Eye (tissue), 1 donor: ENCODE measurements at places on chromosomes 11 and 22.

- peak; percentile 60 for DNase-seq
Observed at GRCh38 chr11:125304136-125304535, 139.6 kb downstream of the PKNOX2 start.

- no peak for DNase-seq
Observed at GRCh38 chr11:120660024-120660565, 148.5 kb downstream of the GRIK4 start.

GRCh38 chr22:45007391-45008185 is 2.2 kb downstream of the PHF21B start:
- peak; percentile 93 for DNase-seq

- no peak for DNase-seq
Observed at GRCh38 chr11:68498903-68499883, 38.6 kb downstream of the PPP6R3 start.

GRCh38 chr11:13883042-13883441 is 79.5 kb upstream of the SPON1 start:
- peak; percentile 26 for DNase-seq

GRCh38 chr22:47914481-47915097 is 1152.1 kb downstream of the TBC1D22A start:
- no peak for DNase-seq

- DNase-seq, result no peak
Observed at GRCh38 chr11:117841551-117842031, 17.0 kb upstream of the FXYD2 start.

- DNase-seq, result peak; percentile 56
Observed at GRCh38 chr11:19777377-19778102, 64.9 kb downstream of the NAV2 start.

DNA sequence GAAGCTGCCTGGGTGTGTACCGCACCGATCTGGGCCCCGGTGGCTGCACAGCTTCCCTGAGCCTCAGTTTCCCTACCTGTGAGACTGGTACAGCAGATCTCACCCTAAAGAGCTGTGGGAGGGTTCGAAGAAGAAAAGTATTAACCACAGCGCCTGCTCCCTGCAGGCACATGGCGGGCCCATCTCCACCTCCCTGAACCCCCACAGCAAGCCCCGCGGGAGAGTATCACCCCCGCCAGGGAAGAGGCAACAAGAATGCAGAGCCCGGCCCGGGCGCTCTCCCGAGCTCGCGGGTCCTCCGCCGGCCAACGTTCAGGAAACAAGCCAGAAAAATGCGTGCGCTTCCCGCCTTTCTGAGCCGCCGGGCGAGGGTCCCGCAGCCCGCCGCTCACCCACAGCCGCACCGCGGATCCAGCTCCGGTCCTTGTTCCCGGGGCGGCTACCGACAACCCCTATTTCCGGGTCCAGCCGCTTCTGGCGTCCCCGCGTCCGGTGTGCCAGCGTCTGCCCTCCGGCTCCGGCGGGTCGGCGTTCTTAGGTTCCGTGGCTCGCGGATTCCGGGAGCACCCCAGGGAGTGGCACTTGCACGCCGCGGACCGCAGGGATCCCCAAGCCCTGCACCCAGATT is at the start of gene TOP3B:
TSS of gene TOP3B (minus strand) at position 450 of the 628 bp plus-strand sequence. CDS start 7,078 bp downstream, outside the sequence.
- DNase-seq, result peak; percentile 91

DNA sequence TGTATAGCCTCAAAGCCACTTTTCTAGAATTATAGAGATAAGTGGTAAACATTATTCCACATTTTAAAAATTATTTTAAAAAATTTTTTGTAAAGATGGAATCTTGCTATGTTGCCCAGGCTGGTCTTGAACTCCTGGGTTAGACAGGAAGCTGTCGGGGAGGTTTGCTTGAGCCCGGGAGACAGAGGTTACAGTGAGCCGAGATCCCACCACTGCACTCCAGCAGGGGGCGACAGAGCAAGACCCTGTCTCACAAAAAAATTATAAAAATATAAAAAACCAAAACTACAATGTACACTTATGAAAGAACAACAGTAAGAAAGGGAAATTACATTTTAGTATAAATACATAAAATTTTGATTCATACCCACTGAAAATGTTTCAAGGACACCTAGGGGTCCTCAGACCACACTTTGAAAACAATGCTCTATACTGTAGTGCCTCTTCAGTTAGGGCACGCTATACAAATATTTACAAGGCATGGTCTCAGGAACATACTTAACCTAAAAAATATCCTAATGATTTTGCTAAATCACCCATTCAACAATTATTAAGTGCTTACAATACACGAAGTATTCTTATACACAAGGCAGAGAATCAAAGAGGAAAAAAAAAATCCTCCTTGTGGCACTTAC is 111.2 kb downstream of the MRTFA start:
- DNase-seq, result peak; percentile 70

GRCh38 chr11:121292495-121293287 is at the start of gene SC5D:
SC5D (plus strand) TSS chr11:121292771; CDS start chr11:121303376, 10,605 bp downstream.
- DNase-seq, result peak; percentile 96

DNA sequence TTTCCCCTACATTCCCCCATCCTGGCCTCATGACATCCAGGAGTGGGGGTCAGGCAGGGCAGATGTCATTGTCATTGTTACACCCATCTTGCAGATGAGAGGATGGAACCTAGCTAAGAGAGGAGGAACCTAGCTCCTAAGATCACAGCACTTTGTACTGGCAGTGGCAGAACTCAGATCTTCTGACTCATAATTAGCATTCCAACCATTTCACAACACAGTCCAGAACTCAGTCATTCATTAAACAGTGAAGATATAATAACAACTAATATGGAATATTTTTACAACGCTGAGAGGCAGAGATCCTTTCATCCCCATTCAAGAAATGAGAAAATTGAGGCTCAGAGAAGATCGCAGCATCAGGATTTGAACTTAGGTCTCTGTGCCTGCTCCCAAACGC is 127.8 kb downstream of the CHST1 start:
- DNase-seq, result no peak

- no peak for DNase-seq
Observed at GRCh38 chr11:112211536-112211935, 14.7 kb upstream of the PTS start.

DNA sequence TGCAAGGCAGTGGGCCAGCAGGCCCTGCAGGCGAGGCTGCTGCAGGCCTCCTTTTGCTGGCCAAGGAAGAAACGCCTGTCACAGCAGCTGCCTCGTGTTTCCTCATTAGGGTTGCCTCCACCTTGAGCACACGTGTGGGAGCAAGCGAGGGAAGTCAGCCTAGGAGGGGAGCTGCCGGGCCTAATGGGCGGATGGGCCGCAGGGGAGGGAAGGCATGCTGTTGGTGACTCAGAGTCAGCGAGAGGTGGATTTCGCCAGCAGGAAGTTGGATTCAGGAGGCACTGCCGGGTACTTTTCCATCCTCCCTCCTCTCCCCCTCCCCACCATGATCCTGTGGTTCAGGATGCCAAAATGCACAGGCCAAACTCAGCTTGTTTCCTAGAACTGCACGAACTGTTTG is 498.7 kb downstream of the METTL15 start:
- no peak for DNase-seq

DNA sequence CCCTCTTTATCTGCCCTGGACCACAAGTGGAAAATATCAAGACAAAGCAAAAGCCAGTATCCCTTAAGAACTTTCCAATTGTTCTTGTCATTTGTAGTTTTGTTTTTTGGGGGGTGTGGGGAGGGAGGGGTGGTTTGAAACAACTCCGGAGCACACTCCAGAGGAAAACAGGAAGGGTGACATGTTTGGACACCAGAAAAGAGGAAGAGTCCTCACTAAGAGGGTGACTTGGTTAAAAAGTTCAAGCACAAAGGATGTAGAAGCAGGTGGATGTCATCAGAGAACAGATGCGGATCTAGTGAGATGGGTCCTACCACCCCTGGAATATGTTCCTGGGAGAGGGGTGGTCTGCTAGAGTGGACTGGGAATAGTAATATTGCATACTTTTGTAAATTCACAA is 25.8 kb downstream of the ADAMTS8 start:
- DNase-seq, result no peak

DNA sequence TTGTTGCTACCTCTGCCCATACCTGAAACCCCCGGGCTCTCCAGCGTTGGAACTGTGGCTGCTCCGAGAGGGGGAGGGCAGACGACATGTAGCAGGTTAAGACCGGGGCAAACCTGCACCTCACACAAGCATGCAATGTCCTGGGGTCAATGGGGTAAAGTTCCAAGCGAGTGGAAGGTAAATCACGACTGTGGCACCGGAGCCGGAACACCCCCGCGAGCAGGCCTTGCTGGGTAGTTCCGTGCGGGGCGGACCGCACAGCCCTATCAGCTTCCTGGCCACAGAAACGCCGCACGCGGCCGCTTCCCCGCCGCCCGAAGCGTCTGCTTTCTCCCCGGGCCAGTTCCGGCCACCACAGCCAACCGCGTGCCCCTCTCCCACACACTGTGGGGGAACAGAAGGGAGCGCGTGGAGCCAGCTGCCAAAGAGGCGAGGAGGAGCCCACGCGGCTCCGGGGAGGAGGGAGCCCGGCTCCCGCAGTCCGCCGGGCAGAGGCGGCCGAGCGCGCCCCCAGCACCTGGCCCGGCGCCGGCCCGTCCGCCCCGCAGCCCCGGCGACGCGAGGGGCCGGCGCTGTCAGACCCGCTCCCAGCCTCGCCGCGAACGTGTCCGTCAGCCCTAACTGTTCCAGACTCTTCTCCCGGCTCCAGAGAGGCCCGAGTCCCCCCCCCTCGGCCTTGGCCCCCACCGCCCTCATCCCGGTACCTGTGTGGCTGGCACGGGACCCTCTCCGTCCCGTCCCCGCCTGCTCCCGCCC is 1.6 kb downstream of the SPTBN2 start:
- DNase-seq, result peak; percentile 70

GRCh38 chr22:28143961-28144745 is 225.1 kb upstream of the PITPNB start:
- no peak for DNase-seq

DNA sequence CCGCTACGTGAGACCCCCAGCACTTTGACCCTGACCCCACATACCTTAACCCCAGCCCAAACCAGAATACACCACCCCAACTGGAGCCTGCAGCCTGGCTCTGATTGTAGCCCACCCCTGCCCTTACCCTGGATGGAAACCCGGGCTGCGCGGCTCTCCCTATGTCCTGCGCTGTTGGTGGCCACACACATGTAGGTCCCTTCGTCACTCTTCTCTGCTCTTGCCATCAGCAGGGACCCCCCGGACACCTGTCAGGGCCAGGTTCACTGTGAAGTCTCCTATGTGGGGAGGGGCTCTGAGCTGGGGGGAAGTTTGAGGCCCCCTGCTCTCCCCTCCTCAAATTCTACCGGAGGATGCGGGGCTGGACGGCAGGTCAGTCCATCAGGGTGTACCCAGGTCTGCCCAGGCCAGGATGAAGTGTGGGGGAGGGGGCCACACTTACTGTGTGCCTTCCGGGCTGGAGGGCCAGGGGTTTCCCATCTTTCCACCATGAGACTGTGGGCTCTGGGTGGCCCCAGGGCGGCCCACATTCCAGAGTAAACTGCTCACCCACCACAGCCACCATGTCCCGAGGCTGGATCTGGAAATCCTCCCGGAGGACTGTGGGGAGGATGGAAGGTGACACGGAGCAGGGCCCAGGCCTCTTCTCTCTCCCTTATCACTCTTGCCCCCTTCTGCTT is 1.5 kb downstream of the ROBO4 start:
- DNase-seq, result no peak

GRCh38 chr22:22022255-22022840 is 39.8 kb upstream of the TOP3B start:
- no peak for DNase-seq

- no peak for DNase-seq
Observed at GRCh38 chr11:71562120-71562519, 3.2 kb upstream of the KRTAP5-10 start.

GRCh38 chr11:96187822-96188221 is 155.2 kb downstream of the MAML2 start:
- no peak for DNase-seq

- DNase-seq, result no peak
Observed at GRCh38 chr11:74345420-74345819, 34.0 kb upstream of the P4HA3 start.

DNA sequence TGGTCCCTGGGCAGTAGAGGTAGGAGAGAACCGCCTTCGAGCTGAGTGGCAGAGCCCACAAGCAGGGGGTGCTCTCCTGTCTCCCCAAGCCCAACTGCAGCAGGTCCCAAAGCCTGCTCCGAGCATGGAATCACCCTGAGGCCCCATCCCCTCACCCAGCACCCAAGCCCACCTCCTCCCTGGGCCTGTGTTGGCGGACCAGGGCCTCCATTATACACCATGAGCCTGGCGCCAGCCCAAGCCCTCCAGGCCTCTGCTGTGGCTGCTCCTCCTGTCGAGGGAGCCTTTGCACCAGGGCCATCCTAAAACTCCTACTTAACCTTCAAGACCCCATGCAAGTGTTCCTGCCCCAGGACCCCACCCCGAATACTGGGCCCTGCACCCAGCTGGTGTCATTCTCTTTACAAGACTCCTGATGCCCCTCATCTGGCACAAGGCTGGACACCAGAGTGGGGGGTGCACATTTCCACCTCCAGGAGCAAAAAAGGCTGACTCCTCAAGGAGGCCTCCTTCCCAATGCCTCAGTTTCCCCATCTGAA is 16.6 kb downstream of the GP1BB start:
- DNase-seq, result no peak

GRCh38 chr11:109486129-109486528 is 64.1 kb downstream of the C11orf87 start:
- DNase-seq, result no peak

- peak; percentile 43 for DNase-seq
Observed at GRCh38 chr22:50577987-50578775, at the start of gene CPT1B. CPT1B (minus strand) TSS chr22:50578427; CDS start chr22:50577915, 512 bp downstream.

DNA sequence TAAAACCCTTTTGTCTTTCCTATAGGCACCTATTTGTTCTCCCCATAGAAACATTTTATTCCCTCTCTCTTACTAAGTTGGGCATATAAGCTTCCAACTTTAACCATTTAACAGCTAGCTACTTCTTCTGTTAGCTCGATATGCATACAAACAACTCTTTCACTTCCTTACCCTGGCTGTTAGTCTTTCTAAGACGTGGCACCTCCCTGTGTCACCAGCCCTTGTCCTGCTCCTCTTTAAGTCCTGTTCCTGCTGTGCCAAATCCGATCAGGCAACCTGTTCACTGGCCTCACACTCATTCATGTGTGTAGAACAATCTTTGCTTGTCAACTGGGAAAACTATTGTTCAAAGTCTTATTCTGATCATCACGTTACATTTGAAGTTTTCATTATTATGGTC is 1376.1 kb upstream of the TENM4 start:
- DNase-seq, result no peak

DNA sequence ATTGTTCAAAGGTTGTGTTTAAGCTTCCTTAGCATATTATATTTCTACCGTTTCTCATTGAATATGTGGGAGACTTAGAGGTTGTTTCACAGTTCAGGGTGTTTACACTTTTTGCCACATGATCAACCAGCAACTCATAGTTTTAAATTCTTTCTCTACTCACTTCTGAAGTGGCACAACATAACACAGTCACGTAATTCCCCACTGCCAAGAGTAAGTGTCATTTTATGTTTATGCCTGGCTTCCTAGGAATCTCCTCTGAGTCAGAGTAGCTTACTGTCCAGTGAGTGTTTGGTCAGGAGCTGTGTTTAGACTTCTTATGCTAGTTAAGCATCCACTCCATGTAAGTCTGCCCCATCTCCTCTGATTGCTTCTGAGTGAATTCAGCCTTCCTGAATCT is 520.8 kb upstream of the KIRREL3 start:
- no peak for DNase-seq

DNA sequence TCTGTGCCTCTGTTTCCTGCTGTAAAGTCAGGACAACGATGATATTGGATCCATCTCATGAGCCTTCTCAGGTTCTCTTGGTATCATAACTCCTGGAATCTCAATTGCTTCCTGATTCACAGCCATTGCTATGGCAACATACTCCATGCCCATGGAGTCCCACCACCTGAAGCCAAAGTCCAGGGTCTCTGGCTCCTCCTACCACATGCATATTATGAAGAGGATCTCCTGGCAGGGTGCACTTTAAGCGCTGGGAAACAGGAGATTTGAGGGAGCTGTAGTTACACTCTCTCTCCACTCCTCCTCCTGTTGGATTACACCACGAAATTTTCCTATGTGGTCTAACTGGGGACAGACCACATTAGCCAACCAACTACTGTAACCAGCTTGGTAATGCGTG is 130.9 kb upstream of the SEZ6L start:
- no peak for DNase-seq
